ENCODE measurements at places on chromosomes 5 and 9.

DNA sequence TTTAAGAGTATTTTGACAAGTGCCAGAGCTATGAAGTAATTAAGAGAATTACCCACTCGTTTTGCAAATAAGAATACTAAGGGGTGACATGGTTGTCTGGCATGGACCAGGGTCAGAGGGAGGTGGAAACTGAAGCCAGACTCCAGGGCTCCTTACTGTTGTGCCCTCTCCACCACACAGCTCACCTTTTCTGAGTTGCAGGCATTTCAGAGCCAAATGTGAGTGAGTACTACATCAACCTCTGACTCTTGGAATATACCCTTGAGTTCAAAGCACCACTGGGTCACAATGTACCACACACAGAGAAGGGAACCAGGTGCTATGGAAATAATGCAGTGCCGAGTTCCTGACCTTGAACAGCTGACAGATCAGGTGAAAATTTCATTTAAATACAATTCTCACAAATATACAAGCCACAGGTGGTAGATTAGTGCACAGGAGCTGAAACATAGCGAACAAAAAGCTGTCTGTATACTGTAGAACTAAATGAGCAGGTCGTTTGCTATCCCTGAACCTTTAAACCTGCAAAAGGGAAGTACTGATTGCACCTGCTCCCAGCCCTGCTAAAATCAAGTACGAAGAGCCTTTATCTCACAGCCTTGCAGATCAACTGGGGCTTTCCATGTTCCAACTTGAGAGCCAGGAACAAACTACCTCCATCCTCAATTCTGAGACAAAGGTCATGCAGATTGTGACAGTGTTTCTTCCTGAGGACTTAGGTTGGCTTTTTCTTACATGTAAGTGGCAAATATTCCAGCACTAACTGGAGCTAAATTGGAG lies 57.0 kb downstream of the GOLM1 start:
- DNase-seq = no peak

DNA sequence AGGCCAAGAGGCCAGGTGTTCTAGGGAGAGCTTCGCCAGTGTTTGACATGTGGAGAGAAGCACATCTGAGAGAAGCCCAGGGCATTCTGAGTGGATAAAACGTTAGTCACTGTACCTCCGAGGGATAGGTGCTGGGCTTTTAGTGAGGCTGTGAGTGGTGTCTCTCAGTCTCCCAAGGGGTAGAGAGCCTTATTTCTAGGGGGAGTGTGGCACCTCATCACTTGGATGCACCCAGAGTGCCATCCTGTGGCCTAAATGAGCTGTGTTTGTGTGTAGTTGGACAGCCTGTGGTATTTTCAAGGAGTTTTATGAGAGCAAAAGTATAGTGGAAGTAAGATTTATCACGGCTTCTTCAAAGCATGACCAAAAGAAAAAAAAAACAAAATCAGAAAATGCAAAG lies 1046.9 kb upstream of the WWC1 start:
- no peak for DNase-seq

GRCh38 chr5:74480201-74480600 lies 160.3 kb downstream of the ENC1 start:
- no peak for DNase-seq

GRCh38 chr5:112614285-112614684 lies 123.4 kb upstream of the APC start:
- DNase-seq = no peak

DNA sequence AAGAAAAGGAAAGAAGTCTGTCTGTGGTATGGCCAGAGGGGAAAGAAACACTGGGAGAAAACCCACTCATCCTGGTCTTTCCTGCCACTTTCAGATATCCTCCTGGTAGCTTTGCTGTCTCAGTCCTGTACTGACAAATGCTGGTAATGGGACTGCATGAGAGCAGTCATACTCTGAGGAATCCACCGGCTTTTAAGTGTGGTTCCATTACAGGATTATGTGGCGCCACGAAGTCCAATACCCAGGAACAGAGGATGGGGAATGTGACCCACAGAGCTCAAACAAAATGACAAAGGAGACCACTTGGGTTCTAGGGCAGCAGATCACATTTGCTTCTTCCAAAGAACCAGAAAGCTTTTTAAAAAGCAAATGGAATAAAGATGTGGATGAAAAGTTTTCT lies 26.3 kb upstream of the FBP1 start:
- no peak for DNase-seq

DNA sequence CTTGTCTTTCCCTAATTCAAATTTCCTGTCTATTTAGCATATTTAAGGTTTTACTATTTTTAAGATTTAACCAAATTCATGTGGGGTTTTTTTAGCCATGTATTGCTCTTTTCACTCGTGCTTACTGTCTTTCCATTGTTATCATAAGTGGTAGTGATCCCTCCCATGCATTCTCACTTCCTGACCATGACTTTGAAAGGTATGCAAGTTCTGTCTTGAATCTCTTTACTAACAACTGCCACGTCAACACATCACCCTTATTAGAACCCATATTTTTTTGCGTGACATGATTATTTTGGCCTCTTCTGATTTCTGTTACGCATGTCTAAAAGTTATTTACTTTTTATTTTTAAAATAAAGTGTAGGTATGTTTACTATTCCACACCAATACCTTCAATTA lies 94.7 kb upstream of the CDH6 start:
- no peak for DNase-seq

GRCh38 chr5:88613051-88613450 lies 269.9 kb downstream of the MEF2C start:
- no peak for DNase-seq

DNA sequence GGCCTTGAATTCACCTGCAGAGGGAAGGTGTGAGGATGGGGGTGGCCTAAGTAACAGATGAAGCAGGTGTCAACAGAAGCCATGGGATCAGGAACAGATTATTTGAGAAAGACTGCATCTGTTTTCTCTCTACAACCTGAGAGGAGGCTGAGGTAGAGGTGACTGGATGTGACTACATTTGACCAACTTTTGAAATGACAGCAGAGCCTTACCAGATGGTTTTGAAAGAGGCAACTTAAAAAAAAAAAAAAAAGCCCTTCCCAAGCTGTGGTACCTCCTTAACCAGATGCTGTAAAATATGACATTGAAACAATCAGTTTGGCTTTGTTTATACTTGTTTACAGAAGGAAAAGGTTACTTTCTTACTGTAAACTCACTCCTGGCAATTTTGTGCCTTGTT lies 108.6 kb downstream of the TRIO start:
- DNase-seq = no peak

GRCh38 chr5:174751154-174752000 lies 27.0 kb downstream of the MSX2 start:
- DNase-seq = no peak

GRCh38 chr9:129632460-129632859 lies 6.5 kb downstream of the NTMT1 start:
- DNase-seq = no peak

DNA sequence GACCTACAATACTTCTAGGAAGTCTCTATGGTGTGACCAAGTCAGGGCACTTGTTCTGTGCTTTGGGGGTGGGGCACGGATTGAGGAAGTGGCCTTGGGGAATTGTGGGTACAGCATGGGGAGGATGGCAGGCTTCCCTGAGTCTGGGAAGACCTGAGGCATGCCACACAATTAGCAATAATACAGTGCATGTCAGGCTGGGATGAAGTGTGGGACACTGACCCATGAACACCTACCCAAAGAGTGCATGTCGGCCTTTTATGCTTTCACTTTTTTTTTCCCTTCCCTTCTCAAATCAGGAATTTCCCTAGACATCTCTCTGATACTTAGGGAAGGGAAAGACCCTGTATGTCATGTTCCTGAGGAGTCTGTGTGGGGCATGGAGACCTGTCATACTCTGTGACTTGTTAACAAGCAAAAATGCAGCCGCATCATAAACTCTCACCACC lies 146.4 kb downstream of the PALM2AKAP2 start:
- no peak for DNase-seq

- no peak for DNase-seq
These were observed 1.9 kb downstream of the GPBP1 start for GRCh38 chr5:57175551-57176309.

- no peak for DNase-seq
These were observed 34.5 kb upstream of the TCF7 start for GRCh38 chr5:134079748-134080581.

- no peak for DNase-seq
These were observed 82.4 kb upstream of the STC2 start for GRCh38 chr5:173410459-173411233.

DNA sequence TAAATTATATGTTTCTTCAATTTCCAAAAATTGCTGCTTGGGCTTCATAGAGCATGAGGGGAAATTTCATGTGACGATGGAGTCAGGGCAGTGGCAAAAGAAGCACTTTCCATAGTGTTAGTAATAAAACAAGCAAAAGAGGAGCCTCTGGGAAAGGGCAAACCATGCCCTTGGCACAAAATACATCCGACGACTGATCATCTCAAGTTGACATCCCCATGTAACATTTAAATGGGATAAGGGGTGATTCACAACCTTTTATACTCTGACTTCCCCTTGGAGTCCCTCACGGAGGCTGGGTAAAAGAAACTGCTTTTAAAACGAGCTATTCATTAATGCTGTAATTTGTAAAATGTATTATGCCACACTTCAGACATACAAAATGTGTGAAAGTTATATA lies 161.4 kb upstream of the DMRT1 start:
- no peak for DNase-seq

- no peak for DNase-seq
These were observed 756.4 kb upstream of the DMAC1 start for GRCh38 chr9:8555762-8556500.

DNA sequence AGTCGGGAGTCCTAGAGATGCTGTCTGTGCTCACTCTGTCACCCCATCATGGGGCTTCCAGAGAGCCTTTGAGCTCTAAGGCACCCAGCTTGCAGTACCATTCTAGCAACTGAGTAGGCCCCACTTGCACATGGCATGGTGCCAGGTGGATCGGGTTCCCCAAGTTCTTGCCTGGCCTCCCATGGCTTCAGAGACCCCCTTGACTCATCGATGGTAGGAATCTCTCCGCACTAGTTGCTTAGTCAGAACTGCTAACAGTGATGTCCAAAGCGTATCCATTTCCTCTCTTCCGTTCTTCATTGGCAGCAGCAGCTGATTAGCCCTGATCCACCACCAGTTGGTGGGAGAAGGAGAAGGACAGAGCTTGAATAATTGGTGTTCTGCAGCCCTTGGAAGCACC lies 70.3 kb upstream of the RARS1 start:
- DNase-seq = no peak

GRCh38 chr5:134418958-134419357 lies 7.3 kb upstream of the CDKN2AIPNL start:
- no peak for DNase-seq

- no peak for DNase-seq
These were observed 2.4 kb downstream of the LCN1 start for GRCh38 chr9:135523521-135524129.

- DNase-seq = no peak
These were observed 19.0 kb downstream of the ACTL7B start for GRCh38 chr9:108836781-108837180.

DNA sequence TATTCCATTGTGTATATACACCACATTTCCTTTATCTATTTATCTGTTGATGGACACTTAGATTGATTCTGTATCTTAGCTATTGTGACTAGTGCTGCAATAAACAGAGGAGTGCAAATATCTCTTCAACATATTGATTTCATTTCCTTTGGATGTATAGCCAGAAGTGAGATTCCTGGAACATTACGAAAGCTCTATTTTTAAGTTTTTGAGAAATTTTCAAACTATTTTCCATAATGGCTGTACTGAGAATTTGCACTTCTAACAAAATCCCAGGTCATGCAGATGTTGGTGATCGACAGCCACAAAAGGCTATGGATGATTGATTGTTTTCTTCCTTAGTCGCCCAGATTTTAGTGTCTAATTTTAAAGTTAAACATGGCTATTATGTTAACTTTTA lies 132.7 kb upstream of the MTAP start:
- DNase-seq = no peak

GRCh38 chr5:143596824-143597223 lies 193.3 kb upstream of the NR3C1 start:
- no peak for DNase-seq

GRCh38 chr5:132138260-132138659 lies 64.7 kb downstream of the CSF2 start:
- DNase-seq = no peak

- DNase-seq = no peak
These were observed 709.2 kb upstream of the WWC1 start for GRCh38 chr5:167582283-167582682.

DNA sequence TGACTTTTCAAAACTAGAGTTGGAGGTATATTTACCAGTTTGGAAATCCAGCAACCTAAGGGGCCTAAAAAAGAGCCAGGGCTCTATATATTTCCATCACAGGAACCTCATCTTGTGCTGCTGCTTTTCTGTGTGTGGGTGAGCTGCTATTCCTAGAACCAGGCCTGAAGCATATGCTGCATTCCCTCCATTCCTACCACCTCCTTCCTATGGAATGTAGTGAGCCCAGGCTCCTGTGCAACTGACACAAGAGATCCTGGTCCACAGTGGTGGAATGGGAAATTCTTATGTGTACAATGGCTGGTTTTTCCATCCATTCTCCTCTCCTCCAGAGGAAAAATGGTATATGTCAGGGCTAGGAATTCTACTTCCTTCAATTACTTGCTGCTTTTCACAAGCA lies 39.1 kb downstream of the SPEF2 start:
- DNase-seq = no peak
